NT2/D1 (cell line): ENCODE measurements at places on chromosomes 3 and 15.
A peak's percentile ranks its signal among the peaks of the same experiment; 100 is the strongest.

DNA sequence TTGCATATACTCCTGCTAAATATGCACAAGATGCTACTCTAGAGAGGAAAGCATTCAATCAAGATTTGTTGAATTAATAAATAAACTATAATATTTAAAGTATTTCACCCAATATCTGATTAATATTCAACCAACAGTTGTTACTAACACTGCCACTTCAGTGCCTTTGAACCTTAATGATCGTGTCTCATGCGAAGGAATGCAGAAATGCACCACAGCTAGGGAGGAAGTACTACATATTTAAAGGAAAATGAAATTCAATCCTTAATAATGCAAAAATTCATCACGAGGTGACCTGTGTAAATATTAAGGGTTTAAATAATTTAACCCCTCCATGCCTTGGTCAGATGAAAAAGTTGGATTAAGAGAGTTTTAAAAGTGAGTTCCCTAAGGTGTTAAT lies 114.2 kb upstream of the DAZL start:
- no peak for DNase-seq

GRCh38 chr3:44802011-44802410 lies 40.4 kb downstream of the KIF15 start:
- no peak for DNase-seq

DNA sequence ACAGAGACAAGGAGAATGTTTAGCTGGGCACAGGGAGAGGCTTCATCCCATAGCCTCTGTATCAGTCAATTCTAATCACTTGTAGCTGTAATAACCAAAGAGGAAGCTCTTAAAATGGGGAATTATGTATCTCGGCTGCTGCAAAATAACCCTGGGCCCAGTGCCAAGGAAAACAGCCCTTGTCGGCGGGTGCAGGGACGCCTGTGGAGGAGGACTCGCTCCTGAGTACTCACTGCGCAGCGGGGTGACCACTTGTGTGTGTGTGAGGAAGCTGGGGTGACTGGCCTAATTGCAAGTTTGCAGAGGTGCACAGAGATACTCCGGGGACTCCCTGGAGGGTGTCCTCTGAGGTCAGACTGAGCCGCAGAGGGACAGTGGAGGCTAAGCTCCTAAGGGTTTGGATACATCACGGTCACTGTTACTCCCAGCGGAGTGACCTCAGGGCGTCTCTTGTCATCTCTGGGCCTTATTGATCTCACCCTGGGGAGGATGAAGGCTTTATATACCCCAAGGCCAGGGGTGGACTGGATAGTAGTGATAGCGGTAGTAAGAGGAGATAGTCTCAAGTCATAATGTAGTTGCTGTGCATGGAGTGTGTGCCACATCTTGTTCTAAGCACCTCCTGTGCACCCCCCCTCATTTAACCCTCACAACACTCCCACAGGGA lies 37.2 kb downstream of the SLC6A6 start:
- DNase-seq, result no peak

DNA sequence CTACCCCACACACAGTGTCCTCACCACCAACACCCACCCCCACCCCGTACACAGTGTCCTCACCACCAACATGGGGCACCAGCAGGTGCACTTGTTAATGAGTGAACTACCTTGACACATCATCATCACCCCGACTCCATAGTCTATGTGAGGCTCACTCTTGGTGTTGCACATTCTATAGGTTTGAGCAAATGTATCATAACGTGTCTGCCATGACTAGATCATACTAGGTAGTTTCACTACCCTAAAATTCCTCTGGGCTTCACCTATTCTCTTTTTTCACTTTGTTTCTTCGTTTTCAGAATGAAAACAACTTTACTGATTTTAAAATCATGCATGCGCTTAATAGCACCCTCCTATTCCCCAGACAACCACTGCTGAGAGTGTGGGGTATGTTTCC lies 102.6 kb upstream of the SLC6A6 start:
- DNase-seq, result no peak

DNA sequence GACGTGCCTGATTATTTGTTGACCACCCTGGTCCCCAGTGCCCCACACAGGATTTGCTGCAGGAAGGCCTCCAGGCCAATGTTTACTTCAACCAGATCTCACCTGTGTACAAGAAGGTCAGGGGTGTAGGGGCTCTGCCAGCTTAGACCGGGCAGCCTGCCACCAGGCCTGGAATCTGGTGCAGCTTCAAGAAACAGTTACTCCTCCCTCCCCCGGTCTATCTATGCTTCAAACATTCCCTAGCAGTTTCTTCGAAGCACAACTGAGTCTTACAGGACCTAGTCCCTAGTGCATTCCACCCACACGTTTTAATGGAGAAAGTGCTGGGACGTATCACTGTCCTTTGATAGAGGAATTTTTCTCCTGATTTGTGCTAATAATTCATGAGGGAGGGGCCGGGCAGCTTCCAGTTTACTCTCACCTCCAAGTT lies 8.0 kb downstream of the SH3BP5 start:
- DNase-seq, result no peak

GRCh38 chr3:78497021-78497420 lies 1270.8 kb downstream of the ROBO1 start:
- DNase-seq, result no peak

DNA sequence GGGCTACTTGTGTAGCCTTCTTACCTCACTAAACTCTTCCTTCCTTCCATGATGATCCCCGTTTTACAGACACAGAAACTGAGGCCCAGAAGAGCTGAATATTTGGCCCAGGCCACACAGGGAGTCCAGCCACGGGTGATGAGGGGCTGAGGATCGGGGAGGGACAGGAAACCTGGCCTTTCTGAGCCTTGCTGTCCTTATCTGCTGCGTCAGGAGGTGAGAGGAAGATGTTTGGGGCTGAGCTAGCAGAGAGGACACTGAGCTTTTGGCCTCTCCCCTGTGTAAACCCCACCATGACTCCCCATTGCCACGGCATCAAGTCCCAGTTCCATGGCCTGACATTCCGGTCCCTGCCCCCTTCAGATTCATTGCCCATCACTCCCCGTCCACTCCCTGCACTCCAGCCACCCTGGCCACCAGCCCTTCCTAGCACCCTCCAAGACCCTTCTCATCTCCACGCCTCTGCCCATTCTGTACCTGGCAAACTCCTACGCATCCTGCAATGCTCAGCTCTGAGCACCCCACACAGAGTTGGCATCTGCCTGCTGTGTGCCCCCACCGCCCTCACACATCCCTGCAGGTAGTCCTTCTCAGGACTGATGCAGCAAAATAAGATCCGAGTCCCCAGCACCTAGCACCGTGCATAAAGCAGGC lies 103.0 kb downstream of the FBLN2 start:
- no peak for DNase-seq

GRCh38 chr3:38834110-38834509 lies 18.1 kb upstream of the SCN10A start:
- peak; percentile 68 for DNase-seq

- DNase-seq, result no peak
Observed at GRCh38 chr15:77984446-77984861, 93.1 kb downstream of the TBC1D2B start.
